T-helper 17 cell (primary cell): ENCODE measurements at places on chromosomes 6 and 20.

DNA sequence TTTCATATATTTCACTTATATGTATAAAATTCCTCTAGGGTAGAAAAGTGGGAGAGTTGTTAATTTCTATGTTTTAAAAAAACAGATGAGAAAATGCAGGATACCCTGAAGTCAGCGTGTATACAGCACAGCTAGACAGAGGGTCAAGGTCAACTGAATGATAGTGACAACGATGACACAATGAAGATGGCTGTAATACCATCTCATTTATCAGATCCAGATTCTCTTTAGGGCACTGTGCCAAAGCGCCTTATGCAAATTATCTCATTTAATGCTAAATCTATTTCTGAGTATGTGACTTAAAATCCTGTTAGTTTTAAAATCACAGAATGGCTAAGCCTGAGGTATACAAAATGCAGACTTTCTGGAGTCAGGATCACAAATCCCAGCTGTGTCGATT is 431.4 kb upstream of the RUNX2 start:
- peaks cover 6% of the 10 kb centered on the region for H3K4me1 ChIP-seq
- no peak for DNase-seq
- no peak overlapping the region for H3K27ac ChIP-seq
- H3K4me3 ChIP-seq = no peak overlapping the region
- no peaks in the 10 kb centered on the region for H3K36me3 ChIP-seq

GRCh38 chr6:125194941-125195340 is 41.4 kb downstream of the TPD52L1 start:
- no peak overlapping the region for H3K27ac ChIP-seq
- peaks cover 15% of the 10 kb centered on the region for H3K27me3 ChIP-seq

GRCh38 chr6:148239801-148240460 is 102.7 kb upstream of the SASH1 start:
- no peak overlapping the region for H3K4me3 ChIP-seq
- peaks cover 49% of the 10 kb centered on the region for H3K27me3 ChIP-seq

GRCh38 chr20:9068233-9068801 is 570 bp upstream of the PLCB4 start:
- H3K27ac ChIP-seq = no peak overlapping the region
- H3K4me3 ChIP-seq = no peak overlapping the region
- no peak for DNase-seq
- peaks cover 24% of the 10 kb centered on the region for H3K27me3 ChIP-seq
- H3K36me3 ChIP-seq = peaks cover 2% of the 10 kb centered on the region
- H3K4me1 ChIP-seq = no peaks in the 10 kb centered on the region

GRCh38 chr6:167663784-167664443 is 162.8 kb upstream of the AFDN start:
- H3K4me3 ChIP-seq = no peak overlapping the region
- H3K36me3 ChIP-seq = peaks cover 2% of the 10 kb centered on the region
- no peak overlapping the region for H3K27ac ChIP-seq
- no peak for DNase-seq

GRCh38 chr6:33235221-33235634 is 26.9 kb downstream of the RING1 start:
- H3K36me3 ChIP-seq = peaks cover 4% of the 10 kb centered on the region
- H3K27ac ChIP-seq = no peak overlapping the region

DNA sequence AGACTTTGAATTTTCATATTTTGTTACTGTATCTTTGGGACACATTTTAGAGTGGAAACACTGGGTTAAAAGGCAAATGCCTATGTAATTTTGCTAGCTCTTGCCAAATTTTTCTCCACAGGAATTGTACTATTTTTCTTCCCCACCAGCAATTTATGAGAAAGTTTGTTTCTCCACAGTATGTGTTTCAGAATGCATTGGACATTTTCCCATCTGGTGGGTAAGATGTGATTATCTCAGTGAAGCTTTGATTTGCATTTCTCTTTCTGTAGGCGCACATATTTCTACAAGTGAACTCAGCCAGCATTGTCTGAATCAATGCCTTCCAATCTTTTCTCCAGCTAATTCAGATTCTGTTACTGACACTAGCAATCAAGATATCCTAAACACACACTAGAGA is 157.8 kb downstream of the RCAN2 start:
- no peak for DNase-seq
- no peak overlapping the region for H3K4me3 ChIP-seq
- peaks cover 27% of the 10 kb centered on the region for H3K27me3 ChIP-seq
- H3K27ac ChIP-seq = no peak overlapping the region
- H3K4me1 ChIP-seq = no peaks in the 10 kb centered on the region

- no peak overlapping the region for H3K4me3 ChIP-seq
- H3K4me1 ChIP-seq = no peaks in the 10 kb centered on the region
- no peaks in the 10 kb centered on the region for H3K27me3 ChIP-seq
- H3K27ac ChIP-seq = no peak overlapping the region
- no peaks in the 10 kb centered on the region for H3K36me3 ChIP-seq
Observed at GRCh38 chr6:152721956-152722355, 24.3 kb downstream of the MYCT1 start.

GRCh38 chr6:77292564-77293546 is 170.4 kb downstream of the HTR1B start:
- H3K4me1 ChIP-seq = no peaks in the 10 kb centered on the region
- H3K36me3 ChIP-seq = no peaks in the 10 kb centered on the region
- no peak for DNase-seq
- H3K27ac ChIP-seq = no peak overlapping the region

DNA sequence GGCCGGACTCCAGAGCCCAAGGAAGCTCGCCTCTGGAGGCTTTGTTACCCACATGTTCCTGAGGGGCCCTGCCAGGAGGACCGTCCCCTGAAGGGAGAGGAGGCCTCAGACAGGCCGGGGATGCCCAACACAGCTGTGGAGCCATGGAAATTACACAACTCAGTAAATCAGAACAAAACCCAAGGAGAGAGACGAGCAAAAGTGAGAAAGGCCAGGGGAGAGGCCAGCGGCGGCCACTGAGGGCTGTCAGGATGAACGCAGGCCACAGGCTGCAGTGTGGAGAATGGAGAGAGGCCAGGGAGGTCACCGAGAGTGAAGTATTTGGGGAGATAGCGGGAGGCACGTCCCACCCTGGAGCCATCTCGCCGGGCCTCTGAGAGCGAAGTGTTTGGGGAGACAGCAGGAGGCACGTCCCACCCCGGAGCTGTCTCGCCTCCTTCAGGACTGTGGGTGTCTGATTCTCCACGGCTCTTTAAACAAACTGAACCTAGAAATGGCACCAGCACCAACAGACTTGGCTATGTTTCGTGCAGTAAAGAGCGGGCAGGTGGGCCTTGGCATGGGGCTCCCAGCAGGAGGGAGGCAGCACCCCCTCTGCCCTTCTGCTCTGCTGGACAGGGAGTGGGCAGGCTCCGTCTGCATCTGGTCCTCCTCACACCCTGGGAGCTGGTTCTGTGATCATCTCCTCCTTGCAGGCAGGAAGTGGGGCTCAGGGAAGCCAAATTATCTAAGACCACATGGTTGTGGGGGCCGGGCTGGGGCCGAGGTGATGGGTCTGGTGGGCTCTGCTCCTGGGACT is 91.0 kb downstream of the YTHDF1 start:
- H3K36me3 ChIP-seq = peaks cover 4% of the 10 kb centered on the region
- H3K4me3 ChIP-seq = no peak overlapping the region
- no peak overlapping the region for H3K27ac ChIP-seq
- peaks cover 2% of the 10 kb centered on the region for H3K4me1 ChIP-seq
- DNase-seq = no peak
- peaks cover 22% of the 10 kb centered on the region for H3K27me3 ChIP-seq

GRCh38 chr6:26158076-26158580 is 70.9 kb downstream of the HFE start:
- DNase-seq = peak; percentile 72
- H3K4me3 ChIP-seq = peak overlapping the region; percentile 94
- peaks cover 48% of the 10 kb centered on the region for H3K4me1 ChIP-seq
- H3K27me3 ChIP-seq = no peaks in the 10 kb centered on the region
- peak overlapping the region; percentile 98 for H3K27ac ChIP-seq

- peaks cover 71% of the 10 kb centered on the region for H3K27me3 ChIP-seq
- H3K4me3 ChIP-seq = peak overlapping the region; percentile 75
- H3K27ac ChIP-seq = no peak overlapping the region
- DNase-seq = no peak
- peaks cover 11% of the 10 kb centered on the region for H3K36me3 ChIP-seq
Observed at GRCh38 chr6:1310628-1311399, 1.1 kb upstream of the FOXQ1 start.

DNA sequence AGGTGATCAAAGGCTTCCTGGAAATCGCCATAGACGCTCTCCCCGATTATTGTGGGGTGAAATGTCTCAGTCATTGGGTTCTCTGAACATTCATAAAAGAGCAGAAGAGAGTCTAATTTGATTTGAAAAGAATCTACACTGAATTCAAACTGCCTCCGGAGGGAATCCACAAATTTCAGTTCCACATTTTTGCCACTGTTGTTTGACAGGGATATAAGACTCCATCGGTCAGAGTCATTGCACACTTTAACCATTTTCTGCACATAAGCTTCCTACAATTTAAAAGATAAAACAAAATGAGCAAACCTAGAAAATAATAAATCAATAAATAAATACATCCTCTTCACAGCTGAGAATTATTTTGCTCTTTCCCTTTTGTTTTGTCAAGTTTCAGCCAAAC is 2.3 kb downstream of the TENT5A start:
- no peak overlapping the region for H3K4me3 ChIP-seq
- H3K27me3 ChIP-seq = peaks cover 19% of the 10 kb centered on the region
- H3K36me3 ChIP-seq = peaks cover 3% of the 10 kb centered on the region
- peaks cover 25% of the 10 kb centered on the region for H3K4me1 ChIP-seq
- peak overlapping the region; percentile 85 for H3K27ac ChIP-seq

DNA sequence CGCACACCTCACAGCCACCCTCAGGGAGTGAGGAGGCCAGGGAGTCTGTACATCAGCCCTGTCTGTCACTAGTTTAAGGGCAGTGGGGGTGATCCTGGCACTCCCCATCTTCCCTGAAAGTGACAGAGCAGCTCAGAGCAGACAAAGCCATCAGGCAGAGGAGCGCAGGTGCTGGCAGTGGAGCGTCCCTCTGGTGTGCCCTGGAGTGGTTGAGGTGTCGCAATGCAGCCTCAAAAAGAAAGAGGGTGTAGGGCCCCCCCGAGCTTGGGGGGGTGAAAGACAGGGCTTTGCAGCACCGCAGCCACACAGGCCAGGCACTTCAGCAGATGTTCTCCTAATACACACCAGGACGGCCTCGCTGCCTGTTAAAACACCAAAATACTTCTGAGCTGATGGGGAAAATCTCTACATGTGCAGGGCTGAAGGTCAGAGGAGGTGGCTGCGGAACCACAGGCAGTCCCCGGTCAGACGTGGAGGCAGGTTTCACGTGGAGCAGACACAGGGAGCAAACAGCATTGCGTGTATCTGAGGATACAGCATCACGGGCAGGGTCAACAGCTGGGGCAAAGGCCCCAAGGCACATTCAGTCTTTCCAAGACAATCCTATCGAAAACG is 69.5 kb downstream of the PREX1 start:
- H3K27ac ChIP-seq = peak overlapping the region; percentile 99
- H3K4me1 ChIP-seq = peaks cover 72% of the 10 kb centered on the region
- DNase-seq = no peak

DNA sequence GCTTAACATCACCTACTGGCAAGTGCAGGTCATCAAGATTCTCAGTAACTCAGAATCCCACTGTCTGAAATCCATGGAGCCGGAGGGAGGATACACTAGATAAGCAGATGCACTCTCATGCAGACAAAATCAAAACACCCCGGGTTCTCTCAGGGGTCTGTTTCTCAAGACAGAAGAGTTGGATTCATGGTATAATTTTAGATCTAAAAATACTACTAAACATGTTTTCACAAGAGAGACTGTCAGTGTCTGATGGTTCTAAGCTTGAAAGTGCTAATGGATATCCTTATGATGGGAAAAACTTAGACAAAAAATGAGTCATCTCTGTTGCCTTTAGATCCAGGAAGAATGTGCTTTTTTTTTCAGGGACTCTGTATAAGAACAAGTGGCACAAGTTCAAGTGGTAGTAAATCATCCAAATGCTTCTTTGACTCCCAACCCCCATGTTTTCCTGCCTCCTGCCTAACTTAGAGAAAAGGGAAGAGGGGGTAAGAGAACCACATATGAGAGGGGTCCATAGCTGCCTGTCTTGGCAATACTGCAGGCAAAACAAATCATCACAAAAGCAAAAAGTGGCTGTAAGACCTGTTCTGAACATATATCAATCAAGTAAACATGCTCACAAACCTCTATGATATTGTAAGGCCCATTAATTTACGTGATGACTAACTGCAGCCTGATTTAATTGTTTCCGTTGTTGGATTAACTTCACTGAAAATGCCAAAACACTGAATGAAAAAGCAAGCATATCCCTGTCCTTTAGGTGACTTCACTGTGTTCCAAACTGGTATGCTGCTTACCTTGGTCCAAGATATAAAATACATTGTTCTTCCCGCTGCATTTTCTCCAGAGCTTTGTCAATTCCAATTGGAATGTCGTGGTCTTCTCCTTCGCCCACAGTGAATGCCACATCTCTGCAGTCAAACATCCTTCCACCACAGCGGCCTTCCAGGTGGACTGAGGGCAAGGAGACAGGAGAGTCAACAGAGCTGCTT is 84.0 kb upstream of the TULP1 start:
- H3K4me3 ChIP-seq = no peak overlapping the region
- peak overlapping the region; percentile 96 for H3K27ac ChIP-seq
- H3K4me1 ChIP-seq = peaks cover 56% of the 10 kb centered on the region
- H3K27me3 ChIP-seq = no peaks in the 10 kb centered on the region

DNA sequence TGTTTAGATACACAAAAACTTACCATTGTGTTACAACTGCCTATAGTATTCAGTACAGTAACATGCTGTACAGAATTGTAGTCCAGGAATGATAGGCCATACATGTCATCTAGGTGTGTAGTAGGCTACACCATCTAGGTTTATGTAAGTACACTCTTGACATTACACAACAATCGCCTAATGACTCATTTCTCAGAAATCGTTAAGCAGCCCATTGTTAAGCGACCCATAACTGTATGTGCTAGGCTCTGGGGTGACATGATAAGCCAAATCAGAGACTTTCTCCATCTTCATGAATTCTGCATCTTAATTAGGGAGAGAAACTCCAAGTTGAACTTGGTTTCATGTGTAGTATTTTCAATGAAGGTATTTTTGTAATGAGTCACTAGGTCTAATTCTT is 17.2 kb downstream of the STK35 start:
- DNase-seq = no peak
- no peaks in the 10 kb centered on the region for H3K27me3 ChIP-seq
- H3K36me3 ChIP-seq = peaks cover 7% of the 10 kb centered on the region
- H3K4me1 ChIP-seq = peaks cover 53% of the 10 kb centered on the region

- H3K27ac ChIP-seq = no peak overlapping the region
- no peak for DNase-seq
- H3K4me1 ChIP-seq = no peaks in the 10 kb centered on the region
- H3K36me3 ChIP-seq = no peaks in the 10 kb centered on the region
- no peaks in the 10 kb centered on the region for H3K27me3 ChIP-seq
Observed at GRCh38 chr6:93751969-93752368, 332.6 kb upstream of the EPHA7 start.

DNA sequence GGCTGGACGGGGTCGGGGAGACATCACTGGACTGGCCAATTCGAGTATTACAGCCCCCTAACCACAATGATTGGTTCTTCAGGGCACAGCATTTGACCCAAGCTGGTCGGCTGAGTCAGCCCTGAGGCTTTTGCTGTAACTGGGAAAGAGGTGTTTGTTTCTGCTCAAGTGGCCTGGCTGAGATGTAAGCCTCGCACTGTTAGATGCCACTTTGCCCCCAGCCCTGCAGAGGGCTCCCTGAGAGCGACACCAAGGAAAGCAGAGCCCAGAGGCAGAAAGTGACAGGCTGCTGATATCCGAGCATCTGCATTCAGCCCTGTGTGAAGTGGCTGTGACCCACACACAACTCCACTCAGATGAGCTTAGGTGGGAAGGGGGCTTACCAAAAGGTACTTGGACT is 19.4 kb downstream of the ERGIC3 start:
- peaks cover 4% of the 10 kb centered on the region for H3K36me3 ChIP-seq
- no peak overlapping the region for H3K27ac ChIP-seq
- H3K4me1 ChIP-seq = peaks cover 16% of the 10 kb centered on the region
- no peak for DNase-seq

GRCh38 chr6:56652231-56652630 is 9.5 kb upstream of the DST start:
- no peak for DNase-seq
- no peaks in the 10 kb centered on the region for H3K4me1 ChIP-seq
- H3K27ac ChIP-seq = no peak overlapping the region
- peaks cover 5% of the 10 kb centered on the region for H3K27me3 ChIP-seq
- H3K36me3 ChIP-seq = peaks cover 4% of the 10 kb centered on the region
